SK-N-SH treated with all-trans-retinoic acid at 6 μM for 48 hours (cell line): ENCODE measurements at places on chromosomes 4 and X.
A peak's percentile ranks its signal among the peaks of the same experiment; 100 is the strongest.

GRCh38 chrX:18877469-18877868 is 106.4 kb downstream of the PHKA2 start:
- peak; percentile 54 for ATAC-seq

GRCh38 chr4:46878641-46879040 is 30.4 kb downstream of the COX7B2 start:
- ATAC-seq, result no peak

DNA sequence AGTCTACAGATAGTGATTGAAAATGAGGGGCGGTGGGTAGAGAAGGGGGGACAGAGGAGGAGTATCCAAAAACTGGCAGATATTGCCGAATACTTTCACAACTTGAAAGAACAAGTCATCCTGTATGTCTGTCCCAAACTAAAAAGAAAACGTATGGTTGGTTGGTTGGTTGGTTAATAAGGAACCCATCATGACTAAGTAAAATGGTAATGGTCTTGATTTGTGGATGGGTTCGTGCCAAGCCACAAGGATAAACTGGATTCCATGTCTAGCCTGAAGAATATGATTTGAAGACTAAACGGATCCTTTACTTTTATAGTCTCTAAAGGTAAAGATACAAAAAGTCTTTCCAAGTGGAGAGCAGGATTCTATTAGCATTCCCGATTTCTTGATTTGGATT is 208.4 kb downstream of the DCLK2 start:
- ATAC-seq, result no peak

DNA sequence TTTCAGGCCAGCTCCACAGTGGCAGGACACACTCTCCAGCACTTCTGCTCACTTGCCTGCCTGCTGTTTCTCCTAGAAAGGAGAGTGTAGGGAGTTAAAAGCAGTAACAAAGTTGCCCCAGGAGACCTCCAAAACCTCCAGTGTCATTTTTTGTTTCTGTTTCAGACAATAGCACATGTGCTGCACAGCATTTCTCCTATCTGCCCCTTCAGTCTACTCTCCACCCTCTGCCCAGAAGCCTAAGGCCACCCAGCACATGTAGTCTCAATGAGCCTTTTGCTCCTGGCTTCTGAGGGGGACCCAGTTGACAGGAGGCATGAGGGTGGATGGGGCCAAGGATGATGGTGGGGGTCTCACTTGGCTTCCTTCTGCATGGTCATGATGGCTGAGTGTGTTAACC is 329.6 kb upstream of the CLNK start:
- no peak for ATAC-seq

GRCh38 chrX:47218280-47218919 is at the start of gene CDK16:
TSS of gene CDK16 (plus strand) at chrX:47218681. CDS start at chrX:47223558, 4,877 bp downstream.
- ATAC-seq, result peak; percentile 70

GRCh38 chr4:141132072-141132708 is 1.1 kb downstream of the RNF150 start:
- ATAC-seq, result peak; percentile 11

DNA sequence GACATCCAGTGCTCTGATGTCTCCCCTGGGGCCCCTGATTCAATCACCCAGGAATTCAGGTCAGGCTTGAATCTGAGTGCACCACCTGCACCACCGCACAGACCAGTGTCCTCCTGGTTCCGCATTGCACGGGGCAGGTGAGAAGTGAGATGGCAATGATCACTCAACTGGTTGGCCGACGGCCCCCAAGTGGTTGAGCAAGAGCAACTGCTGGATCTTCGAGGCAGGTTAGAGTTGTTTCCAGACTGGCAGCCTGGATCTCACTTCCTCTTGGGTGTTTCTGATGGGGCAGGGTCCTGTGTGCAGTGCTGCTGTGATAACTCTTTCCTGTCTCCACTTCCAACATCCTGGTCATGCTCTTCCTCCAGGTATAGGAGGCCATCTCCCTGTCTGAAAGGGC is 50.4 kb downstream of the C4orf50 start:
- no peak for ATAC-seq

DNA sequence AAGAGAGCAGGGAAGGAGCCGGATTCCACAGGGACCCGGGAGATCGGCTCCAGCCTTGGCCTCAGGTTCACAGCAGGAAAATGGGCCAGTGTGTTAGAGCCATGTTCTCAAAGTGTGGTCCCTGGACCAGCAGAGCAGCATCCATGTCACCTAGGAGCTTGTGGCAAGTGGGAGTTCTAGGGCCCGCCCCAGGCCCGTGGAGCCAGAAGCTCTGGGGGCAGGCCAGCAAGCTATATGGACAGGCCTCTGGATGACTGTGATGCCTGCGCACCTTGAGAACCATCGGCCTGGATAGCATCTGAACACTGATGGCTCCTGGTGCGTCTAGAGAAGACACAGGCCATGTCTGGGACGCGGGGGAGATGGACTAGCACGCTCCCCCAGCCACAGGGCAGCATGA is 33.7 kb downstream of the SH3TC1 start:
- ATAC-seq, result no peak

DNA sequence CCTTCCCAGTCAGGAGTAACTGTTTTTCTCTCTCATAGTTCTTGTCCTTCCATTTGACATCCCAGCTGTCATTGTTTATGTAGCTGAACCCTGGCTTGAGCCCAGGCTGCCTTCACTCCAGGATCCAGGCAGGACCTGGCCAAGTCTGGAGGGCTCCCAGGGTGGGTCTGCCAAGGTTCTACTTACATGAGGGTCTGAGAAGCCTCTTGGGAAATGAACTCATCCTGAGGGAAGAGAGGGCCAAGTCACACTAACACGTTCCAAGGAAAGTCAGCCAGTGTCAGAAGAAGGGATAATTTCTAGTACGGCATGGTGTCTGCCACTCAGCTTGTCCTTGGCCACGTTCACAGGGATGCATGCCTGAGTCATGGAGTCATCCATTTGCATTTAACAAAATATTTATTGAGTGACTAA is 54.8 kb upstream of the SRD5A3 start:
- no peak for ATAC-seq

GRCh38 chrX:1534301-1535168 is 2.5 kb downstream of the P2RY8 start:
- no peak for ATAC-seq

- ATAC-seq, result no peak
Measured at GRCh38 chrX:13009273-13009672, 34.4 kb downstream of the TMSB4X start.

DNA sequence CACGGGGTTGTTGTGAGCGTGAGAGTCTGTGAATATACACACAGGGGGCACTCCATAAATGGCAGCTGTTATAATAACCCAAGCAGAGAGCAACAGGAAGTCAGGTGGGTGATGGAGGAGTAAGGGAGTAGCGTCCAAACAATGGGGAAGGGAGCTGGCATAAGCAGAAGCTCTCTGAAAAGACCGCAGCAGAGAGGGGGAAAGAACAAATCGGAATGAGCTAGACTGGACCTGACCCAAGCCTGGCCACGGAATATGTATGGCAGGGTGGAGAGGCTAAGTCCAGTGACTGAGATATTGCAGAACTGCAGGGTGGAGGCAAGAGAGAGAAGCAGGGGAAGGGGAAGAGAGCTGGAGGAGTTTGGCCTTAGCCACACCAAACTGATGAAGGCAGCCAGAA is 6.5 kb upstream of the GJB1 start:
- ATAC-seq, result no peak; the same call in 2 of the 3 replicates

DNA sequence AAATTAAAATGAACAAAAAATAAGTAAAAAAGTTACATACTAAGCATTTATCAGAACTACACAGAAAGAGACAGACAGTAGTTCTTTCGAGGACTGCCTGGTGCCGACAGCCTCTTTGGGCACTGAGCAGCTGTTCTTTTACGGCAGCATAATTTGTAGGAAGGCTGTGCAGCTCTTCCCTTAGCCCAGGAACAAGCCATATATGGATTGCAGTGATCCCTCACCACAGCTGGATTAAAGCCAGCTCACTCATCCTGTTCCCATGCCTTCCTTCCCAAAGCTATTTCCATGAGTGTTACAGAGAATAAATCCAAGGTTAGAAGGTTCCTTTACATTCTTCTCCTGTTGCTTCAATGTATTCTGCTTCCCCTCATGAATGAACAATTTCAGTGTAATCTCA is 71.7 kb downstream of the DDX60L start:
- ATAC-seq, result peak; percentile 96
